A549 treated with CpdA at 1 μM for 4 hours (cell line): ENCODE measurements at places on chromosomes 6 and 20. TPM values are rescaled to one million over a fixed set of nuclear protein-coding genes. Genes with fewer than 3 reads are reported as not detected.

The CLPSL1 gene
- total RNA-seq = not detected in 5 replicates

The CDSN gene
- not detected in 5 replicates for total RNA-seq

The OXT gene
- not detected in 5 replicates for total RNA-seq

The MCCD1 gene
- total RNA-seq = not detected in 5 replicates
